ENCODE measurements at places on chromosomes 3 and 15.

DNA sequence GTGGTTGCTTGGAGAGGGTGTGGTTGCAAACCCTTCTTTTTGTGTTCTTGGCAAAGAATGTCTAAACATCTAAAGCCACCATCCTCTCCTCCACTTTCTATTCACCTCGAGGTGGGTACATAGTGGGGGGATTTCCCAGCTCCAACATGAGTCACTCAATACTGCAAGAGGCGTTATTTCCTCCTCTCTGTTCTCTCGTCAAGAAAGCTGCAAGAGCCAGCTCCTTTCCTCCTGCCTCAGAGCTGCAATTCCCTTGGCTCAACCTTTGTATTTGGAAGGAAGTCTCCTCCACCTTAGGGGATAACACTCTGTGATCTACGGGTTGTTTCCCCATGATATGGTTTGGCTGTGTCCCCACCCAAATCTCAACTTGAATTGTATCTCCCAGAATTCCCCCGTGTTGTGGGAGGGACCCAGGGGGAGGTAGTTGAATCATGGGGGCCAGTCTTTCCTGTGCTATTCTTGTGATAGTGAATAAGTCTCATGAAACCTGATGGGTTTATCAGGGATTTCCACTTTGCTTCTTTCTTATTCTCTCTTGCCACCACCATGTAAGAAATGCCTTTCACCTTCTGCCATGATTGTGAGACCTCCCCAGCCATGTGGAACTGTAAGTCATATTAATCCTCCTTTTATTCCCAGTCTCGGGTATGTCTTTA, 138.4 kb downstream of the PLCL2 start:
- peak; percentile 23 for DNase-seq

DNA sequence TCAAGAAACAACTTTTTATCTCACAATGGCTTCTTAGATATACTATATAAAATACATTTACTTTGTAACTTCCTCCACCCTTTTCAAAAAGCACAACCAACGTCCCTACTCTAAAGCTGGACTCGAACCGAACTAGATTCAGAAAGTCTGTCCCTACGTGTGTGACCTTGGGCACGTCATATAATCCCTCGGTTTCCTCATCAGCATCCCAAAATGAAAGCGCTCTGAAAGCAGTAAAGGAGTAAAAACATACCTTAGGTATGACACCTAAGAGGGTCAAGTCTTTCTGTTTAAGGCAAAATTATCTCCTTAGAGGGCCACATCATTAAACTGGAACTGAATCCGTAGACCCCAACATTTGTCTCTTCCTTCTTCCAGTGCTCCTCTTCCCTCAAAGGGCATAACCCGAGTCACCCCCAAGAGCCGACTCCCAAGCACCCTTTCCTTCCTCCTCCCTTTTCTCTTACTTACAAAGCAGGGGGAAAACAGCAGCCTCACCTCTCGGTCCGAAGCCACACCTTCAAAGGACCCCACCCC, 663 bp downstream of the PDCD10 start:
- DNase-seq = no peak

DNA sequence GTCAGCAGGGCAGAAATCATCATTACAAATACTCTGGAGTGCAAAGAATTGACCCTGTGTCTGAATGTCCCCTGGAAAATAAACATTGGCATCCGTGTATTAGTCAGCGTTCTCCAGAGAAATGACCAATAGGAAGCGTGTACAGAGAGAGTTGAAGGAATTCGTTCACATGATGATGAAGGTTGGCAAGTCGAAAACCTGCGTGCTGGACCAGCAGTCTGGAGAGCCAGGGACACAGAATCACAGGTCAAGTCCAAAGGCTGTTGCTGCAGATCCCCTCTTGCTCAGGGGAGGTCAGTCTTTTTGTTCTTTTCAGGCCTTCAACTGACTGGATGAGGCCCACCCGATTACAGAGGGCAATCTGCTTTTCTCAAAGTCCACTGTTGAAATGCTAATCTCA, 16.6 kb downstream of the GP9 start:
- no peak for DNase-seq

GRCh38 chr15:38530113-38530512, 34.5 kb downstream of the RASGRP1 start:
- DNase-seq = no peak

DNA sequence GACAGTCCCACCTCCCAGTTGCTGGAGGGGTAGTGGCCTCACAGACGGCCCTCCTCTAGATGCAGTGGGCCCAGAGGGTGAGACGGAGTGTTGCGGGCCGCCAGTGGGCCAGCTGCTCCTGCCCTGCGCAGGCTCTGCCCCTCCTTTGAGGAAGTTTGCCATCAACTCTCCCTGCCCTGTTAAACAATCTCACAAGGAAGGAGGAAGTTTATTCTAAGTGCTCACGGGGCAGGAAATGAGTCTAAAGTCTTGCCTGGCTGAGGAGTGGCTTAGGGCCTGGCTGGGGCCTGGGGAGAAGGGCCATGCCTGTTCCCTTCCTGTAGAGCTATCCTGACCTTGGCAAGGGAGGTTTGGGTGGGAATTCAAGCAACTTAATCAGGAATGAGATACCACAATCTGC, at the start of gene FAM3D:
TSS of gene FAM3D (minus strand) at position 92 of the 400 bp plus-strand sequence. CDS start 11,211 bp downstream, outside the sequence.
- no peak for DNase-seq

- DNase-seq = no peak
These were observed 868.8 kb downstream of the NTRK3 start for GRCh38 chr15:87387766-87388165.

DNA sequence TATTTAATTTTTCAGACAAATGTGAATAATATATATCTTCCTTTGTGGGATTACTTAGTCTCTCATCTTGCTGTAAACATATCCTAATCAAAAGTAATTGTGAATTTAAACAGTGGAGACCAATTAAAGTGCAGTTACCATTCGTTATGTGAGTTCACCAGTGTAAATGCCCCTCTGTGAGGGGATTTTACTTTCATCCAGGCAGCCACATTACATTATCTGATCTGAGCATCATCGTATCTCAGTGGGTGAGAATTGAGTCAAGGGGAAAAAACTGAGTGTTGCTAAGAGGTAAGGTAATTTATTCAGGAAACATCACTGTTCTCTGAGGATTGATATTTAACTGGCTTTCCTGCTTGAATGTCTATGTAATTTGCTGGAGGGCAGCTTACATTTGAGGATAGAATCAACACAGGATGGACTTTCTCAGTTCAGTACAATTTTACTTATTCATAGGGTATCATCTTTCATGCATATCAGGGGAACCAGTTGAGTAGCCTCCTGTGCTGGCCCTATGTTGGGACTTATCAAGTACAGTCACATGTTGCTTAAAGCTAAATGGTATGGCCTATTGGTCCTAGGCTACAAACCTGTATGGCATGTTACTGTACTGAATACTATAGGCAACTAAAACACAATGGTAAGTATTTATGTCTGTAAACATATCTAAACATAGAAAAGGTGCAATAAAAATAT, 219.7 kb downstream of the CD47 start:
- no peak for DNase-seq

DNA sequence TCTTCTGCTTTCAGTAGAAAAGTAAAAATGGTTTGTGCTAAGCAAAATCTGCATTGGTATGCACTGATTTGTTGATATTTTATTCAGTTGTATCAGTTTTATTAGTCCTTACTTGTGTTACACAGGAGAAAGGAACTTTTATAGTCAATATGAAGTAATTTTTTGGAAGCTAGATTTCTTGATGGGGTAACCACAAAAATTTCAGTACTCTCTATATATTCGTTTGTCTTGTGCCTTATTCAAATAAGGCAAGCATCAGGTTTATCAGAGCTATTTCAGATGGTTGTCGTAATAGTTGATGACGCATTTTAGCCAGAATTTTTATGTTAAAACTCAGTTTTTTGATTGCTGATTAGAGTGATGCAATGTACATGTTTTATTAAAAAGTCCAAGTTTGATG, 50.7 kb upstream of the NIPA1 start:
- no peak for DNase-seq

DNA sequence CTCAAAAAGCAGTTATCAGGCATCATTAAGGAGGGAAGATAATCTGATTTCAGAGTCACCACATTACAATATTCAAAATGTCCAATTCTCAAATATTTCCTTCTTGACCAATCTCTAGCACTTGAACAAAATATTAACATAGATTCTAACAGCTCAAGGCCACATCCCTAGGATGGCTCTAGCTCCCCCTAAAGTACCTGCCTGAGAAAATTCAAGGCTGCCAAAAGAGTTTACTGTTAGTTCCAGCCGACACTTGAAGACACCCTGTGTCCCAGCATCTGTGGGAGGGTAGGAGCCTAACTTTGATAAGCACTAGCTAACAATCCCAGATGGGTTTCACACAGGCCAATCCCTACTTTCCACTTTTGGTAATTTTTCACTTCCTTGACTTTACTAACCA, 10.4 kb downstream of the NSMCE3 start:
- no peak for DNase-seq

Data from stimulated activated CD8-positive, alpha-beta memory T cell treated with anti-CD3 and anti-CD28 coated beads, Interleukin-15, amount 100 ng/mL, for 1 hour (primary cell).